Skeletal muscle cell (primary cell): ENCODE measurements at places on chromosomes 12 and 14.

DNA sequence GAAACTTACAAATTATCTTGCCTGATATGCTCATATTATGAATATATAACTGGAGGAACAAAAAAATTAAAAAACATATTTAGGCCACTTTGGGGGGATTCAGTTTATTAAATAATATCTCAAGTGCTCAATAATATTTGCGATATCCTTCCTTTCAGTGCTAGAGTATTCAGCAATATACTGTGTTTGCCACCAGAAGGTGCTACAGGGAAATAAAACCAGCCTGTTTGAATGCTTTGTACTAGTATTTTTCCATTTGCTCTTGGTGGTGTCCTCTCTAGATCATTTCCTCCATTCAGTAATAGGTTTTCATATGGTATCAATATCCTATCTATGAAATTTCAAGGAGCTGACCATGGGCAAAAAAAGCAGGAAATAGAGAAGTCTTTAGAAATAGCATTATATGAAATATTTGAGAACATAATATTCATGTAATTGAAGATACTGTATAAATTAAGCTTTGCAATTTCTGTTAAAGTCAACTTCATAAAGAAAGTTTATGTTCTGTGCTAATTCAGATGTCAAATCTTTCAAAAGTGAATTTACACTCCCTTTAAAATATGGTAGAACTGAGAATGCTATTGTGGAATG is 106.2 kb upstream of the NAV3 start:
- no peak for DNase-seq

DNA sequence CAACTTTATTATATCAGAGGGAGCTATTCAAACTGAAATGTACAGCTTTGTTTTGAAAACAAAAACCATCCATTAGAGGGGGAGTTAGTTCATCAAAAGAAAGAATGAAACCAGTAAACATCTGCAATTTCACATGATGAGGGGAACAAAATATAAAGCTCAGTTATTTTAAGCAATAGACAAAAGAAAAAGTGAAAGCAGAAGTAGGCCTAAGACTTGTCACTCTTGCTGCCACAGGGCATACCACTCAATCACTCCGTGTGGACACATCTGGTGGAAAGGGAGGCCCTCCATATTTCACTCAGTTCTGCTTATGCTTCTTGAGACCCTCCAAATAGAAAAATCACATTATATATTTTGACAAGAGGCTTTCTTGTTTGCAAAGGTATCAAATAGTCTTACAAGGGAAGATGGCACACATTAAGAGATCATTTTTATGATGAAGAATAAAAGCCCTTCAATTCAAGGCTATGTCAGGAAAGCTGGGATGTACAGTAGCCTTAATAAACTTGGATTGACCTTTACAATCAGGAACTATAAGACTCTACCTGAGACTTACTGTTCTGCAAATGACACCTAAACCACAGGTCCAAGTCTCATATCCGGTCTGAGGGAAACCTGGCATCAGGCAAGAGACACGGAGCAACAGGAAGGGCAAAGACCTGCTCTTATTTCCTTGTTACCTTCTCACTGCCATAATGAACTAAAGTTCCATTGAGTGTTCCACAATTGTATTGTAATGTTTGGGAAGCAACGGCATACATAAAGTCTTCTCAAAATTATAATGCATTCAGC is 222.5 kb upstream of the GRIP1 start:
- DNase-seq, result no peak

- no peak for DNase-seq
Observed at GRCh38 chr12:78645956-78646355, 218.6 kb upstream of the SYT1 start.

GRCh38 chr12:105499205-105499604 is 168.7 kb downstream of the C12orf75 start:
- DNase-seq, result no peak

DNA sequence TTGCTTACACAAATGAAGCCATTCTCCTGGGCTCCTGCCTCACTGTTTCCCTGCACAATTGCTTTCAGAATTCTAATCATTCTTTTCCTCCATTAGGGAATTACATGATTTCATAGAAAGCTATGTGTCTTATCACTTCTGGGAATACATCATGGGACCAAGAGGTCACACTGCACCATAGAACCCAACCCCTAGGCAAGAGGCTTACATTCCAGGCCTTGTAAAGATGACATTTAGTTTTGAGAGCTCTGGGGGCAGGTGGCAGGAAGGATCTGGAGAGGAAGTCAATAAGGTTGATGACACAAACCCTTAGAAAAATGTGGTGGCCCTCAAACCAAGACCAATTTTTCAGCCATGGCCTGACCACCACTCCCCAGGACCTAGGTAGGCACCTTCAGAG is 57.1 kb downstream of the NUAK1 start:
- no peak for DNase-seq

- DNase-seq, result no peak
Observed at GRCh38 chr14:75175677-75176141, 703 bp downstream of the TMED10 start.

DNA sequence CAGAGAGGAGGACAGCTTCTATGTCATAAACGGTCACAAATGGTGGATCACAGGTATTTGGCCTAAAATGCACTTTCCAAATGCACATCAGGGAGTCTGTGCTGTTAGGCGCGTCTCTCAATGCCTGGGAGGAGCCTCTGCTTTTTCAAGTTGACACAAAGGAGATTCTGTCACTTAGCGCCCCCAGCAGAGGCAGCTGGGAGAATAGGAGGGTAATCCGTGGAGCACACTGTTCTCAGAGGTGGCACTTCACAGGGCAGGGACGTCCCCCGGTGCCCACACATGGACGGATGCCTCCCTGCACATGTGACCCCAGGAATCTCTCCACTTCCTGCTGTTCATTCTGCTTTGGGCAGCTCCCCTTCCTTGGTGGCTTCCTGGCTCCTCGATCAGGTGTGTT is 19.4 kb upstream of the ALDH2 start:
- DNase-seq, result no peak

- no peak for DNase-seq
Observed at GRCh38 chr12:34345801-34346200, 323.5 kb downstream of the ALG10 start.

- DNase-seq, result no peak
Observed at GRCh38 chr12:131698286-131698685, 12.6 kb upstream of the SFSWAP start.

GRCh38 chr12:132489078-132489601 is 811 bp upstream of the FBRSL1 start:
- no peak for DNase-seq

DNA sequence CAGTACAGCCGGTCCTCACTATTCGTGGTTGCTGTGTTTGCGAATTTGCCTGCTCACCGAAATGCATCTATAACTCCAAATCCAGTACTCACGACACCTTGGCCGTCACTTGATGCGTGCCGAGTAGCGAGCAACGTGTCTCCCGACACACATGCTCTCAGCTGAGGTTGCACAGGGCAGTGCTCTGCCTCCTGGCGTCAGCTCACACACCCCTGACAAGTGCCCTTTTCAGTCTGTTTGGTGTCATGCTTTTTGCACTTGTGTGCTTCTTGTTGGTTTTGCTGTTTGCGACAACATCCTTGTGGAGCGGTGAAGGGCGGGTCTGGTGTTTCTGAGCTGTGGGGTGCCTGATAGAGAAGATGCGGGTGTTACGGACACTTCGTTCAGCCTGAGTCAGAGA is 110.4 kb upstream of the RFLNA start:
- DNase-seq, result no peak

- no peak for DNase-seq
Observed at GRCh38 chr14:96722736-96723135, 74.4 kb upstream of the VRK1 start.

GRCh38 chr14:94451826-94452225 is 774 bp downstream of the SERPINA11 start:
- DNase-seq, result no peak

DNA sequence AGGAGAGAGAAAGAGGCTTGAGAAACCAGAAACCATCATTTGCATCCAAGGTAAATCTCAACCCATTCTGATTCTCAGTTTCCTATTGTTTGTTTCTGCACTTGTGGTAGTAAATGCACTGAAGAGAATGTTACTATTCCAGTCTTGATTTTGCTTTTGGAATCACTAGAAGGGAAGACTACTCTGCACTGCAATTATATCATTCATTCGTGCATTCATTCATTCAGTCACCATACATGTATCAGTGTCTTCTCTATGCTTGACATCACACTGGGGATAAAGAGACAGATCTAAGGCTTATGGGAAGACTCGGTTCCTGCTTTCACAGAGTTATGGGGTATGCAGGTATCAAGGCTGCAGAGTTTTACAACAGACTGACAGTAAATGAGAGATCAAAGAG is 90.3 kb upstream of the EGLN3 start:
- no peak for DNase-seq

DNA sequence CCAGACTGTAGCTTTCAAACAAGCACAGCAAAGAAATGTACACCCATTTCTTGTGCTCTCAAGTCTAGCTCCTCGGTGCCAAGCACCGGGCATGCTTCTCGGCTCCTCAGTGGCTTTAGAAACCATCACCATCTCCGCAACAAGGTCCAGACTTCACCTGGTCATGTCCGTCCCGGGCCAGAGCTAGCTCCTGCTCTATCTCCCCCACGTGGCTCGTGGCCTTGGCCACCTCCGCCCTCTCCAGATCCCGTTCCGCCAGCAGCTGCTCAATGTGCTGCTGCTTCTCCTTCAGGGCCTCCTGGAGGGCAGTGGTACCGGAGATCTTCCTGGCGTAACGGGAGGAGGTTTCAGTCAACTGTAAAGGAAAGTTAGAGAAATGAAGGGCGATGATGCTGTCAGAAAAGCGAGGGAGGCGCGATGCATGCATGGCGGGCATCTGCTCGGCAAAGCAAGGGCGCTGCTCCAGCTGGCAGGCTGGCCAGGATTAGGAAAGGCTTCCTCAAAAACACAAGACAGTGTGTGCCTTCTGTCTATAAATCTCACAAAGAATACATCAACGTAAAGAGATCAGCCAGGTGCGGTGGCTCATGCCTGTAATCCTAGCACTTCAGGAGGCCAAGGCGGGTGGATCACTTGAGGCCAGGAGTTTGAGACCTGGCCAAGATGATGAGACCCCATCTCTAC is 67.4 kb downstream of the CLIP1 start:
- no peak for DNase-seq

- DNase-seq, result peak; percentile 90
Observed at GRCh38 chr14:89040460-89041256, 216.2 kb downstream of the TTC8 start.

- DNase-seq, result no peak
Observed at GRCh38 chr12:57745485-57745881, 644 bp downstream of the TSPAN31 start.

DNA sequence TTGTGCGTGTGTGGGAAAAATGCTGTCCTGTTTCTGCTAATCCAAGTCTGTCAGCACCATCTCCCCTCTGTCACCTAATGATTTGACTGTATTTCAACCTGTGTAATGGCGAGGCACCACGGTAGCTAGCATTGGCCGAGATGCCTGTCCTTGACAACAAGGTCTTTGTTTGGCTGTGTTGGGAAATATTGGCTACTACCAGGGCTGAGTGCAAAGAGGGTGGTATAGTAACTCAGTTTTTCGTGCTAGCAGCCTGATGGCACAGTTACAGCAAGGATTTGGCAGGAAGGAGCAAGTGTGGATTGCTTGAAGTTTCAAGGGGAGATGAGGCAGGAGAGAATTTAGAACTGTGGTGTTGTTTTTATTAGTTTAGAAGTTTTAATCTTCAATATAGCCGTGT is 440.3 kb upstream of the RGS6 start:
- no peak for DNase-seq

GRCh38 chr12:54036620-54037359 is 3.9 kb downstream of the HOXC5 start:
- DNase-seq, result no peak

GRCh38 chr12:3872800-3873636 is at the start of gene PARP11:
Gene PARP11, minus strand, starts transcription at chr12:3873399. Its CDS starts 170 bp downstream, at chr12:3873229.
- peak; percentile 90 for DNase-seq

DNA sequence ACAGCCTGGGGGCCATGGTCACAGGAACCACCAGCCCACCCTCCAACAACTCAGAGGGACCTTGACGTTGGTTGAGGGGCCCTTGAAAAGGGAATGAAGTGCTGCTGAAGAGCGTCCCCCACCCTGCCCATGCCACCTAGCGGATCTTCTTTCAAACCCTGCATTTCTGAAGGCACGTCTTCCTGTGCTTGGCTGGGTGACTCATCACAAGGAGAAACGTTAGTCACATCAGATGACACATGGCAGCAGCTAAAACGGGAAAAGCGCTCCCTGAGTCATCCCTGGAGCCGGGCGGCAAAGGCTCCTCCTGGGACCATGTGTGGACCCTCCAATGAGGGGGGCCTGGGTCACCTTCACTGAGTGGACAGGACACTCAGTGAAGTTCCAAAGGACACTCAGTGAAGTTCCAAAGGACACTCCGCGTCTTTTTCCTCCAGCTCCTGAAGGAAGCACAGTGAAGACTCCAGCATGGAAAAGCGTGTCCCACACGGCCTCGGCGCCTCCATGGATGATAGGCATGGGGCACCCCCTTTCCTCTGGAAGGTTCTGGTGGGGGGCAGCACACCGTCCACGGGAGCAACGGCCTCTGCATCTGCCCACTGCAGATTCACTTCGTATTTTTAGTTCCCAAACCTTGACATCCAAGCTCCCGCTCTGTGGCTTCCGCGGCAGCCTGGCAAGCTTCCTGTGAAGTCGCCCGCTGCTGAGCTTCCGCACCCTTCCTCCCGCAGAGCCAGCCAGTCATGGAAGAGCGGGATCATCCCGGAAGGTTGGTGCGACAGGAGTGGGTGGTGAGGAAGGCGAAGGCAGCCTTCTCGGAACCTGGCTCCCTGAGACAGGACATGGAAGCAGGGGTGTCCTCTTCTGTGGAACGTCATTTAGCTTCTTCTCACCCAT is 383.4 kb downstream of the VRK1 start:
- peak; percentile 25 for DNase-seq

DNA sequence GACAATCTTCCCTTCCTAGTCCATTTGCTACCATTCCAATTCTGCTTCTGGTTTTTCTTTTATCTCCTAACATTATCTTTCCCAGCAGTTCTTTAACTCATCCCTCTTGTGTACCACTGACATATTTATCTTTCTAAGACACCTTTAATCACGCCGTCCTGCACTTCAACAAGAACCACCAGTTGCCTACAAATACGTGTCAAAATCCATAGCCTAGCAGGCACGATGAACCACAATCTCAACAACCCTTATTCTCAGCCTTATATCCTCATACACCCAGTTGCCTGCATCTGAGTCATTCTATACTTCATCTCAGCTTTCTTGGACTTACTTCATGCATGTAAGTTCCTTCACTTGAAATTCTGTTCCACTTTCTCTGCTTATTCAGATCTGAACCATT is 16.4 kb upstream of the ST8SIA1 start:
- DNase-seq, result no peak

- DNase-seq, result no peak
Observed at GRCh38 chr14:100762901-100763300, 36.2 kb downstream of the DLK1 start.

GRCh38 chr12:31234955-31235867 is 90.7 kb downstream of the SINHCAF start:
- peak; percentile 22 for DNase-seq

- no peak for DNase-seq
Observed at GRCh38 chr14:105882626-105883025, 356.2 kb downstream of the TMEM121 start.

GRCh38 chr14:99747582-99748330 is 45.5 kb upstream of the EML1 start:
- DNase-seq, result no peak
